EH (cell line): ENCODE measurements at places on chromosomes 2 and 18.

DNA sequence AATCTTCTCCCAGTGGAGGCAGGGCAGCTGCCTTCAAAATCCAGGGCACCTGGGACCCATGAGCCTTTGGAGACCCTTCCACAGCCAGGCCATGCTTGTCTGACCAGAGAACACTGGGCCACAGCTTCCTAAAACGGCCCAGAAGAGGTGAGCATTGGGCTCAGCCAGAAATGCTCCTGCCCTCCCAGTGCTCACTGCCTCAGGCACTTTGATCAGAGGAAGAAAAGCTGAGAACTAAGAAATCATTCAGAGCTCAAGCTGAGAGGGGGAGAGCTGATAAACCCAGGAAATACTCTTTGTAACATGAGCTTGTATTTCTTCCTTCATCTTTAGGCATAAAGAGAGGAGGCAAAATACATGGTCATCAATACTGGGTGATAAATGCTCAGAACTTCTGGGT is 365.5 kb upstream of the KLHL29 start:
- DNase-seq, result no peak

DNA sequence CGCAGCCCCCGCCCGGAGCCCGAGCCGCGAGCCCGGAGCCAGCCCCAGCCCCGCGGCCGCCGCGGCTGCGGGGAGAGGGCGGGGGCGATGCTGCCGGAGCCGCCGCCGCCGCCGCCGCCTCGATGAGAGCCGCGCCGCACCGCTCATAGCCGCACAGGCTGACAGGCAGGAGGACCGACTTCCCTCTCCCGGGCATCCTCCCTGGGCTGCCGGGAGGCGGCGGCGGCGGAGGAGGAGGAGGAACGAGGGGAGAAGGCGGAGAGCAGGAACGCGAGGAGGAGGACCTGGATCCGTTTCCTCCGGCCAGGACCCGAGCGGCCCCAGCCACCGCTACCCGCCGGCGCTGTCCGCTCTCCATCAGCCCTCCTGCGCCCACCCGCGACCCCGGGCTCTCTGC is 370 bp downstream of the KLHL29 start:
- peak; percentile 67 for DNase-seq

- peak; percentile 47 for DNase-seq
Measured at GRCh38 chr2:160426604-160427003, 67.0 kb downstream of the RBMS1 start.

- DNase-seq, result no peak
Measured at GRCh38 chr2:146278881-146279280, 1565.9 kb upstream of the ACVR2A start.

DNA sequence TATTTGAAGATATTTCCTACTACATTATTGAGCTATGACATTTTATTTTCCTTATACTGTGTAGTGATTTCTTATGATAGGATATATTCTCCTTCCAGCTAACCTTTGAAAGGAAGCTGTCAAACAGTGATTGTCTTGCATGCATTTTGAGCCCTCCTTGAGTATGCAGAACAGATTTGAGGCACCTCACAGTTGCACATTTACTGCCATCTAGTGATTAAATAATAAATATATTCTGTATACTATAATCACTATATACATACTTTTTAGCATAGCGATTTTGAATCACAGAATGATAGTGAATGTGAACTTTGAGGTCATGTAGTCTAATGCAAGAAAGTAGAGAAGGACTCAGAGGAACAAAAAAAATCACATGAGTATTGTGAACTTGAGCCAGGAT is 268.4 kb upstream of the CDH19 start:
- DNase-seq, result no peak

DNA sequence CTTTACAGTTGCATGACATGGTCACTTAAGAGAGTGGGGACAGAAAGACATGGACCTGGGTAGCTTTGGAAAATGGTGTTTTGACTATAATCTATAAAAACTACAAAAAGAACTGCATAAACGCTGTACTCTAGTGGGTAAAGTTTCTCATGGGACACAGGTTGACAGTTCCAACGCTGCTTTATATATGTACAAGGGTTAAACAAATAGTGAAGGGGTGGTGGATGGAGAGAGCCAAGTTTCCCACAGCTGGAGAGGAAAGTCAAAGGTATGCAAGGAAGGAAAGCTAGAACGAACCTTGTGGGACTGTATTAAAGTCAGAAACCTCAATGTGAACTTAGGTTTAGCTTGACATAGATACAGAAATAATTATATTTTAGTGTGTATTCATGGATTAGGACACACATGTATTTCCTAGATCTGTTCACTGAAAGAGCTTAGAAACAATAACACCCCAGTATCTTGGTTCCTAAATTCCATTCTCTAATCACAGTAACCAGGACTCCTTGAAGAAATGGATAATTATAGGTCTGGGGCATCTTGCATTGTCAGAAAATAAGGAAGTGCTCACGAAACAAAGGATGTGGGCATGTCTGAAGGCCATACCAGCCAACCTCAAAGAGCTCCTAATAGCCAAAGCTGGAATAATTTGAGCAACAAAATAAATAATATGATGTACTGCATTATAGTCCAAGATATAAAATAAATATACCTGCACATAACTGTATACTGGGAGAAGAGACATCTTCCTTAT is 28.8 kb downstream of the TANC1 start:
- DNase-seq, result no peak
